ENCODE measurements at places on chromosomes 12 and 14.

DNA sequence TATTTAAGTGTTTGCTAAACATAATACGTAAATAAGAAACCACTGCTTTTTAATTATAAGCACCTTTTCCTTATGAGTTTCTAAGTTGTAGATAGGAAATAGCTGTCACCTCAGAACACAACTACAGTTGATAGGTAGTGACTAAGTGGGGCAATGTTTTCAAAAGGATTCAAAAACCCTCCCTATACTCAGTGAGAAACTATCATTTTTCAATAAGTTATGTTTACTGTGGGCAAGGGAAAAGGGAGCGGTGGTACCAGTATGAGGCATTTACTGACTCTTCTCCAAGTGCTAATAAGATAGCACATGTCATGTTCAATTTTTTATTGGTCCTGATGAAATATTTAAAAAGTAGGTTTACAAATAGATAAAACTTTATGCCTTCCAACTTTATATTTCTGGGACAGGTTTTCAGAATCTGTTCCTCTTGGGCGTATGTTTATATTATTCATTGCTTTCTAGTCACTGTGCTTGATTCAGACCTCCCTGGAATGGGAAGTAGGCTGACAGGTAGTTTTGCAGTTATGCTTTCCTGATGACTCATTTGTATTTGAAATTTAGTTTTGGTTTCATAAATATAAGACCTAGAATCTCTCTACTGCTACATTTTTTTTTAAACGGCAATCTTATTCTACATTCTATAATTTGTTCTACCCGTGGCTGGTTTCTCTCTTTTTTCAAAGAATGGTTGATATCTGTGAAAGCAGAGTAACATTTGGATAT lies 153.1 kb downstream of the TMEM117 start:
- DNase-seq: no peak

GRCh38 chr14:91454155-91454554 lies 36.5 kb upstream of the CCDC88C start:
- DNase-seq: no peak

GRCh38 chr14:93980456-93981201 lies 4.3 kb upstream of the ASB2 start:
- DNase-seq: no peak

DNA sequence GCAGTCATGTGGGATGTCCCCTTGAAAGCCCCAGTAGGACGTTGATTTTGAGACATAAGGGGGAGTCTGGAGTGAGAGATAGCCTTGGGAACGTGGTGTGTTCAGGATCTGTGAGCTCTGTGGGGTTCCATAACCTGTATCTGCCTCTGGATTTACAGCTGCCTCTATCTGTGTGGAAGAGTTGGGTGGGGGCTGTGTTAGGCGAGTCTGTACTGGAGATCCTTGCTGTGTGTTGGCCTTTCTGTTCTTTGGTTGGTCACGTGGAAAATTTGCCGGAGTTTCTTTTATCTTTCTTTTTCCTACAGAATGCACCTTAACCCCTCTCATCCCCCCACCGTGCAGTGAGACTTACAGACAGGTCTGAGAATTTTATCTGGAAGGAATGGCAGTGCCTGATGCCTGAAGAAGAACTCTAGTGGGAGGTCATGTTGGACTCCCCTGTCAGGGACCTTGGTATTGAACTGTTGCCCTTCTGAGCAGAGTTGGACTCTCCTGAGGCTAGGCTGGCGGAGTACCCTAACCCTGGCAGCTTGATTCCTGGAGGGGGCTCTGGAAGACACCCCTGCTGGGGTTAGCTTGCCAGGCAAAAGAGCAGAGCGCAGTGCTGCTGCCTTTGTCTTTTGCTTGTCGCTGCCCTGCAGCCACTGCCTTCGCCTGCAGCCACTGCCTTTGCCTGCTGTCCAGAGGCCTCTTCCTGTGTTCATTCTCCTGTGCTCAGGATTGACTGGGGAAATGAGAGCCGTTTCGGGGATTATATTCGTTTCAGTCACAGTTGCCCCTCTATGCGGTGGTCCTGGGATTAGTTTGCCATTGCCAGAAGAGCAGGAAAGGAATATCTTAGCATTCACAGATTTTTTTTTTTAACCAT lies 34.1 kb downstream of the ZNF664 start:
- no peak for DNase-seq

- DNase-seq: no peak
These were observed 50.0 kb upstream of the GPATCH2L start for GRCh38 chr14:76101391-76102379.

DNA sequence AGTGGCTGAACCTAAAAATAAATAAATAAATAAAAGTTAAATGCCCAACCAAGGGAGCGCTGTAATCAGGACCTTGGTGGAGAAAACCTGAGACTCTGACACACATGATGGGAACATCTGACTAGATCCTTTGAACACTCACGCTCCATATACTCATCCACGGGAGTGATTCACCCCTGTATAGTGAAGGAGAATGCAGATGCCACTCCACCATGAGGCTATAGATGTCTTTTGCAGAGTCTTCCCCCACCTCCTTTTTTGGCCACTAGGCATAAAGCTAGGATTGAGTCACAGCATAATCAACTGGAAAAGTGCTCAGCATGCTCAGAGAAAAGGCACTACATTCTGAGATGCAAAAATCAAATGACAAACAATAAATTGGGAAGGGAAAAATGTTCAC lies 19.0 kb downstream of the ADAM20 start:
- DNase-seq: no peak

DNA sequence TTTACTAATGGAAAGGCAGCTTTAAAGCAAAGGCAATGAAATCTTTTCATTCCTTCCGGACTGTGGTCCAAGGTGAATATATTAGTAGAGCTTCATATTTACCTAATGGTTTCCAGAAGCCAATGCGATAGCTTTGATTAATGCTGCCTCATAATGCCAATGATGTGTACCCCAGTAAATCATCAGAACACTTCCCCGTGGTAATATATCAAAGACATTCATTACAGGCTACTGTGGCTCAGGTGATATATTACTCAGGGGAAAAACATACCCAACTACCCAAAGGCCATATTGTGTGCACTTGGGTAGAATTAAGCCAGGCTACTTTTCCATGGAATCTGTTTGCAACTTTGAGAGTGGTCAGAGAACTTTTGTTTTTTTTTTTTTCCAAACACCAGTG lies 69.4 kb upstream of the DACT1 start:
- no peak for DNase-seq

DNA sequence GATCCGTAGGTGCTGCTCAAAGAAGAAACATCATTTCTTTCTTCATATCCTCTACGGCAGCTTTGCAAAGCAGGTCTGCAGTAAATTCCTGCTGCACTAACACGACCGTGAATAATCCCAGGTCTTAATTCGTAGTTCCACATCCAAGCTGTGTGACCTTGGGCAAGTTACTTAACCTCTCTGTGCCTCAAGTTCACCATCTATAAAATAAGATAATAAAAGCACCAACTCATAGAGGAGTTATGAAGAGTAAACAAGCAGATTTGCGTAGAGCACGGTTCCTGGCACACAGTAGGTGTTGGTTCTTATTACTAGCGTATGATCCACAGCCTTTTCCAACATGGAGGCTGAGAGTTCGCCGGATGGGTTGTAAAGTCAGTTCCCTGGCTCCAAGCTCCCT lies 3.6 kb downstream of the NCOR2 start:
- DNase-seq: no peak

DNA sequence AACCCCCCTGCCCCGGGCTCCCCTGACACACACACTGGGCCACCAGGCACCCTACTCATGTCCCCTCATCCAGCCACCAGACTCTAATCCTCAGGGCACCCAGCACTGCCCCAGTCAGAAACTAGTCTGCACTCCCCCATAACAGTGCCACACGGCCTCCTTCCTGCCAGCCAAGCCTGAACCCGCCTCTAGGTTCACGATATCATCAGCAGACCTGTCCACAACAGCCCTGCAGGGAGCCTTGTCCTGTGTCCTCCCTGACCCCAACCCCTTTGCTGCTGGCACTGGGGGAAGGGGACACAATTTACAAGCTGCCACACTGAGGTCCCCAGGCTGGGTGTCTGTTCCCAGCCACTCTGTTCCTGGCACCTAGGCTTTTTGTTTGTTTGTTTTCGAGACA lies 33.6 kb downstream of the LTBP2 start:
- DNase-seq: no peak

DNA sequence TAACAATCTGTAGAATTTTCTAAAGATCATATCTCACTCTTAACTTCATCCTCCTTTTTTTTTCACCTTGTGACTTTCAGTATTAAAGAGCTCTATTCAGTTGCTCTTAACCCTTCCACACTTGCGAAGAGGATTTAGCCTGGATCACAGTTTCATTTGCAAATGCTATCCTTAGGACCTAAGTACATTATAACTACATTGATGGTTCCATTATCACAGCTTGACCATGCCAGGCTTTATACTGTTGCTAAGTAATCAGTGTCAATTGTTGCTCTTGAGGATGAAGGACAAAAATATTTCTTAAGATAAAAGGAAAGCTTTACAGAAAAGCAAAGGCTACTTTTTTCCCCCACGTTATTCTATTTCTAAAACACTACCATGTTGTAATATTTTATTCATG lies 122.2 kb downstream of the PDZRN4 start:
- DNase-seq: no peak

DNA sequence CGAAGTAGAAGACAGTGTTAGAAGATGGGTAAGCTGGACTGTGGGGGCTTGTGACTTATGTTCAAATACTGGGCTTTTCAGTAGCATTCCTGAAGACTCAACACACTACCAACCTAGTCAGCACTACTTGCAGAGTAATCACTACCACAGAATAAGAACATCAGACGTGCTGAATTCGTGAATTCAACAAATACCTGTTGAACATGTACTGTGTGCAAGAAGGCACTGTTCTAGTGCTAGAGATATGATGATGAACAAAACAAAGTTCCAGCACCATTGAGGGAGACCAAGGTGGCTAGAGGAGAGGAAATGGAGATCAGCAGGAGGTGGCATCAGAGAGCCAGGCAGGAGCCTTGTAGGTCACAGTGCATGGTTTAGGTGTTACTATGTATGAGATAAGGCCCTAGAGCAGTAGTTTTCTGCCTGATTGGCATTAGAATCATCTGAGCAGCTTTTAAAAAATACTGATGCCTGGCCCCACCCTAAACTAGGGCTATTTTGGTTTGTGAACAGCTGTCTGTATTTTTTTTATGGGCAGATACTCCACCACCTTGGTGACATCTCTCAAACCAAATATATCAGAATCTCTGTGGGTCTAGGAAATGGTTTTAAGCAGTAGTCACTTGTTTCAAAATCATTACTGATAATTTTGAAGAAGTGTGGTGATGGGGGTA lies 26.8 kb downstream of the FERMT2 start:
- no peak for DNase-seq

GRCh38 chr14:103707329-103708263 lies 7.7 kb downstream of the XRCC3 start:
- no peak for DNase-seq

DNA sequence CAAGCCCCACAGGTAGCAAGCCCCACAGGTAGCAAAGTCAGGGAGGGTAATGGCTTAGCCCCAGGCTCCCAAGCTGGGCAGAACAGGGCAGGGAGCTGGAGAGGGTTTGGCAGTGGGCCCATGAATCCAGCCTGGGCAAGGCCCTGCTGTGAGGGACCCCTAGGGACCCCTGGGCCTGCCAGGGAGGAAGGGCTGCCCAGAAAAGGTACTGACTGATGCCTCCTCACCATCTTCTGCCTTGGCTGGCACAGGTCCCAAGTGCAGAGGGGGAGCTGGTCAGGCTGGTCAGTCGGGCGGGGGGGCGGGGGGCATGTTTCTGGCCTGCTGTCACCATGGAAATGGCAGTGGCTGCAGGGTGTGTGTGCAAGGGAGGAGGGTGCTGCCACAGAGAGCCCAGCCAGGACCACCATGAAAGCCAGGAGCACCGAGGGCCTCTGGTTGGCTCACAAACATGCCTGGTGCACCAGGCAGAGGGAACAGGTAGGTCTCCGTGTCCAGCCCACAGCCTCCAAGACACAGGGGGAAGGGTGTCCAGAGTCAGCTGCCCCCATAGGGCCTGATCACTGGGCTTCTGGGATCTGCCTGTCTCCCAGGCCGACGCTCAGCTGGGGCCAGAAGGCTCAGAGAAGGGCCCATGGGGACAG lies 1.5 kb upstream of the CRIP2 start:
- no peak for DNase-seq

DNA sequence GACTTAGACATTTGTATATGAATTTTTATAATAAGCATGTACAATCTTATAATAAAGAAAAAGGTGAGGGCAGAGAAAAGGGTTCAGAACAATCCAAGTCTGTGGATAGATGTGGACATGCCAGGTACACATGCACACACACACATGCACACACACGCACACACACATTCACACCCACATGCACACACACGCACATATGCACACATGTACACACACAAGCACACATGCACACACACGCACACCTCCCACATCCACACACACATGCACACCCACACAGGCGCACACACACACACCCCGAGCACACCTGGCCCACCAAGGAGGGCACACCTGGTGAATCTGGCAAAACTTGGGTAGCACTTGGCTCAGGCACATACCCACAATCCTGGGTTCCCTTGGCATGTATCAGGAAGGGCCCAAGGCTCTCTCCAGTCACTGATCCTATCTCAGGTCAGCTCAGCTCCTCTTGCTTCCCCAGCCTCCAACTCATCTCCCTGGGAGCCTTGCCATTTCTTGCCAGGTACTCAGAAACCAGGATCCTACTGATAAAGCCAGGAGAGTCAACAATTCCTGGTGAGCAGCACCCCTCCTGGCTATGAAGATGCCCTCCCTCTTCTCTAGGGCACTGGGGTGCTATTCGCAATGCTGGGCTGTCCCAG lies 18.6 kb upstream of the TMEM106C start:
- no peak for DNase-seq

DNA sequence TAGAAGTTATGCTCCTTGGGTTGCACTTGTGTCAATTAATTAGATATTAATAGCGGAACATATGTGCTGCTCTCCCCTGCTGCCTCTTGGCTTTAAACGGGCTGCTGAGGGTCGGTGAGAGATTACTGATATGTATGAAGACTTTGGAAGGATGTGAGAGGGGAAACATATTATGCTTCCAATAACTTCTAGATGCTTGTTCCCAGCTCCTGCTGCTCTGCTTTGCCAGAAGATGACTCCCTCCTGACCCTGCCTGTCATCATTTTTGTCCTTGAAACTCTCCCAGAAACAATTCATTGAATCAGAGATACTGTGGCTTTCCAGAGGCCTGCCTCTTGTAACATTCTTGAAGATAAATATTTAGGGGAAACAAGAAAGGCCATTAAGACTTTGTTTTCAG lies 300.1 kb upstream of the STXBP6 start:
- no peak for DNase-seq

DNA sequence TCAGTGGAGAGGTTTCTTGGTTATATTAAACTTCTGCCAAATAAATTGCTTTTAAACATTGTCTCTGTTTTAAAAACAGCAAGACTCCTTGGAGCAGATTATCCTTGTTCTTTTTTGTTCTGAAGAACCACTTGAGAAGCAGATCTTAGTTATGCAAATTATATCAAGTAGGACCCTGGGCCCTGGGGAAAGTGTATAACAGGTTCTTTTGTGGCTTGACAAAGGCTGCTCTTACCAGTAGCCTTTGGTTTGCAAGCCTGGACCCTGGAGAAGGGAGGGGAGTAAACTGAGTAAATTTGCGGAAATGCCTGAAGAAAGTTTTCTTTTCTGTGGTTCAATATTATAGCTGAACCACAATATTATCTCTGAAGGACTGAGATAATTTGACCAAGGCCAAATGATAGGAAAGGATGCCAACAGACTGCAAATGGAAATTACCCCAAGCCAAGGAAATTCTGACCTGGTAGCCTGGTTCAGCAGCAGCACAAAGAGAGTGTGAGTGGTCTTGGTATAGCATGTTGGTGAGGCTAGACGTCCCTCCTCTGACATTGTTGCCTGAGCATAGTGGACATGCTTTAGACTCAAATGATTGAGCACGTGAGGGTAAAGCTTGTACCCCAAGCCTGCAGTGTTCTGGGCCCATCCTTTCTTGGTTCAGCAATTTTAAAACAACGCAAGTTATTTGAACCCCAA lies 30.4 kb upstream of the SIX1 start:
- no peak for DNase-seq

All from stimulated activated CD4-positive, alpha-beta T cell treated with anti-CD3 and anti-CD28 coated beads, TNF-alpha, amount 100 ng/mL, for 4 hours (primary cell).